ENCODE measurements at places on chromosomes 12 and 14.

- DNase-seq = no peak
These were observed 6.7 kb upstream of the C12orf50 start for GRCh38 chr12:88035907-88036289.

DNA sequence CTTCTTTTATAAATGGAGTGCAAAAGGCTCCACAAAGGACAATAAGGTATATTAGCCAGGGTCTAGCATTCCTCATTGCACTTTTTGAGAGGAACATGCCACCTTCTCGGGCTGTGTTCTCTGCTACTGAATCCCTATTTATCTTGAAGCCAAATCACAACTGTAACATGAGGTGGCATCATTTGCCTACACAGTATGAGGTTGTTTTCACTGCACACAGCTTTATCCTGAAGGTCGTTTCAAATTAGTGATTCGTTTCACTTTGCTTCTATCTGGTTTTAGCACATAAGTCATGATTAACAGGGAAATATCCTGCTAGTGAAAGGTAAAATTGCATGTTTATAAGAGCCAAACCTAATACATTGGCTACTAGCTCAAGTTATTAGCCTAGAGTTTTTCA lies 153.8 kb downstream of the SLC35F4 start:
- DNase-seq = no peak

- no peak for DNase-seq
These were observed 4.5 kb upstream of the NYNRIN start for GRCh38 chr14:24394275-24394674.

GRCh38 chr14:65211341-65211987 lies 109.1 kb upstream of the MAX start:
- no peak for DNase-seq

GRCh38 chr14:95533822-95534221 lies 1.0 kb upstream of the GLRX5 start:
- no peak for DNase-seq

DNA sequence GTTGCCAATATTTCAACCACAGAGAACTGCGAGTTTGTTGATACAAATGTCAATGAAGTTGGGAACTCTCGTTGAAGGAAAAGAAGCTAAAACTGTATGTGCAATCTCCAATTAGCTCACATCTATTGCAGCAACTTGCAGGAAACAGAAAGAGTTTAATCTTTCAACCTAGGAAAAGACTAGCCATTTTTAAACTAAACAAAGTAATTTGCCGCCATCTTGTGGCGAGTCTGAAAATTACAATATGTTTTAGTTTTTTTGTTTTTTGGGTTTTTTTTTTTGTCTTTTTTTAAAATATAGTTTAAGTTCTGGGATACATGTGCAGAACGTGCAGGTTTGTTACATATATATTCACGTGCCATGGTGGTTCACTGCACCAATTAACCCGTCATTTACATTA lies 131.2 kb upstream of the FOXG1 start:
- DNase-seq = no peak

DNA sequence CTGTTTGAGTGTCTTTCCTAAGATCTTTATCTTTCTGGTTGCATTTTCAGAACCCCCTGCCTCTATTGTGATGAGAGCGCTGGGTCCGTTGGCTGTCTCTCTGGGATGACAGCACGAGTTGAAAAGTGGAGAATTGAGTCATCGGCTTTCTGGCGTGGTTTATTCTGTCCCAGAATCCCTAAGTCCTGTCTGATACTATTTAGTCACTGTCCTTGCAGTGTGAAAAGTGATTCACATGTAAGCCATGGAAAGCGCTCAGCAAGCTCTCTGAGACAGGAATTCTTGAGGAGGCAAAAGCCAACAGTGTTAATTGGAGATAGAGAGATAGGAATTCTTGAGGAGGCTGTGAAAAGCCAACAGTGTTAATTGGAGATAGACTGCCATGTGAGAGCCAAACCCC lies 121.7 kb downstream of the CHST11 start:
- DNase-seq = no peak

DNA sequence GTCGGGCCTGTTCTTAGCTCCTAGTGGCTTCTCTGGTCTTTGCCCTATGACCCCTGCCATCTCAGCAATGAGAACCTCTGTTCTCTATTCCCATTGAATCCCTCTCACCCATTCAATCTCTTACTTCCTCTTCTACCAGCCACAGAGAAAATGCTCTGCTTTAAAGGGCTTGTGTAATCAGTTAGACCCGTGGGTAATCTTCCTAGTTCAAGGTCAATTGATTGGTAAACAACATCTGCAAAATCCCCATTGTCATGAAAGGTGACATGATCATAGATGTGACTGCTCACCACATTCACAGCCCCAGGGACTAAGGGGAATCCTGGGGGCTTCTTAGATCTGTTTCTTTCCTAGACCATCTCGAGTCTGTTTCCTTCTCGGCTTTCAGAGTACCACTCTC lies 7.2 kb upstream of the CCDC197 start:
- no peak for DNase-seq

- DNase-seq = no peak
These were observed 56.1 kb downstream of the APAF1 start for GRCh38 chr12:98701166-98701565.

DNA sequence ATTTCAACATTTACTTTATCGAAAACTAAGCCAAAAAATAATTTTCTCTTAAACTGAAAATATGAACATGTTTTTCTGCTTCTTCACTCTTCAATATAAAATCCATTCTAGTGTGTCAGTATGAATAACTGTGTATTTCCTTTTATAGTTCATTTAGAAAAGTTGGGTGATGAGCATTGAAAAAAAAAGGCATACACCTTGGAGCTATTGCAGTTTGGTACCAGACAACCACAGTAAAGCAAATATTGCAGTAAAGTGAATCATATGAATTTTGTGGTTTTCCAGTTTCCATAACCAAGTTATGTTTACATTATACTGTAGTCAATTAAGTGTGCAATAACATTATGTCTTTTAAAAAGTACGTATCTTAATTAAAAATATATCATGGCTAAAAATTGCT lies 195.0 kb upstream of the FOXG1 start:
- no peak for DNase-seq

DNA sequence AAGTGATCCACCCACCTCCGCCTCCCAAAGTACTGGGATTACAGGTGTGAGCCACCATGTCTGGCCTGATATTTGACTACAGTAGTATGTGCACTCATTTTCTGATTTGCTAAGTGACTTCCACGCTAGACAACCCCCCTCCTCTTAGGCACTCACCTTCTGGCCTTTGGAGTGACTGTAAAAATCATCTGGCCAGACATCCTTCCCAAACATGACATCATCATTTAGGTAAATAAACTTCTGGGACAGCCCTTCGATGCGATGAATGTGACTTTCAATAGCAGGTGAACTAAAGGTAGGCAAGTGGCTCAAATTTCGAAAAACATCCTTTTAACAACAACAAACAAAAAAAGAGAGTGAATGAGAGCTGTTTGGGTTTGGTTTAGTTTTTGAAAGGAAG lies 30.6 kb upstream of the SYCP3 start:
- no peak for DNase-seq

DNA sequence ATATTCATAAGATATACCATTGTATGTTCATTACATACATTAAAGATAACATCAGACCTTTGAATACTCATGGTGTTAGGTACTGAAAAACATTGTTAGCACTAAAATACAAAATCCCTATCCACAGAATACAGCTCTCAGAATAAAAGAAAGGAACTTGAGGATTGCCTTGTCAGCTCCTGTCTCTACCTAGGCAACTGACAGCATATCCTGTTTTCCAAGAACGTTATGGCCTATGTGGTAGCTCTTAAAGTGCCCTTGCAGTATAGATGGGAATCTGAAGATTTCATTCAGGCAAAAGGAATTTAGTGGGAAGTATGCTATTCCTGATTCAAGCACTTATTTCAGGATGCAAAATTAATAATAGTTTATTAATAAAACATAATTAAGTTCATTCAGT lies 1.8 kb upstream of the PPP1R12A start:
- DNase-seq = no peak

GRCh38 chr12:130474599-130475269 lies 137.0 kb downstream of the PIWIL1 start:
- no peak for DNase-seq

- no peak for DNase-seq
These were observed 5.1 kb downstream of the ESRRB start for GRCh38 chr14:76380991-76381390.

DNA sequence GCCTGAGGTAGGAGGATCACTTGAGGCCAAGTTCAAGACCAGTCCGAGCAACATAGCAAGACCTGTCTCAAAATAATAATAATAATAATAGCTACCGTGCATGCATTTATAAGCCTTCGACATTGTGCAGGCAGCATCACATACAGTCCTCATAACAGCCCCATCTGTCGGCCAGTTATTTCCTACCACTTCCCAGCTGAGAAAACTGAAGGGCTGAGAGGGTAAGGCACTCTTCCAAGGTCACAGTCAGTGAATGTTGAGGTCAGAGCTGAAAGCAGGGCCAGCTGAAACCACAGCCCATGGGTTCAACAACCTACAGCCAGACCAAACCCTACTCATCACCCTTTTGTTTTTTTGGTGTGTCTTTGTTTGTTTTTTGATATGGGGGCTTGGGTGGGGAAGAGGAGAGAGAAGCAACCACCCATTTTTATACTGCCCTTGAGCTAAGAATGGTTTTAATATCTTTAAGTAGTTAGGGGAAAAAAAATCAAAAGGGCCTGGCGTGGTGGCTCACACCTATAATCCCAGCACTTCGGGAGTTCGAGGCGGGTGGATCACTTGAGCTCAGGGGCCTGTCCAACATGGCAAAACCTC lies 16.8 kb upstream of the ITPK1 start:
- no peak for DNase-seq

DNA sequence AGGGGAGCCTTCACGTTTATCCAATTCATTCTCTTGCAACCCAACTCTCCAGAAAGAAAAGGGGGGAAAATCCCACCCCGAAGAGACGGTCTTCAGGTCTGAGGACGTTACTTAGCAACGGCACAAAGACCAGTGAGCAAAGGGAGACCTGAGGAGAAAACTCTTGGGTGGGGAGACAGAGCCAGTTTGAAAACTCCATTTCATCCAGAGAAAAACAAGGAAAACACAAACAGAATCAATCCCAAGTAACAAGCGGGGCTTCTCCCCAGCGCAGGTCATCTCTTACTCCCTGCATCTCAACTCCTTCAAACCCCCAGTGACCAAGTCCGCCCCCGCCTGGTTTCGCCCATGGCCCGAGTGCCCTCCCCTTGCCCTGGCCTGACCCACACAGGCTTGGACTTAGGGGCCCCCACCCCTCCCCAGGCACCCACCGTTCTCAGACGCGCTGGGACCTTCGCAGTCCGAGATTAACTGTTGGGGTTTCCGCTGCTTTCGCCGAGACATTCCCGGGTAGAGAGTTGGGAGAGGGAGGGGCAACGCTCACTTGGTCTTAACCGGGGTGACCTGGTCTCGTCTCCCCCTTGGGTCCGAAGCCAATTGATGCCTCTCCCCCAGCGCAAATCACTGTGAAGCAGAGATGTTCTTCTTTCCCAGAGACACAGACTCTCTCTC lies 10.4 kb upstream of the SALL2 start:
- DNase-seq = no peak

DNA sequence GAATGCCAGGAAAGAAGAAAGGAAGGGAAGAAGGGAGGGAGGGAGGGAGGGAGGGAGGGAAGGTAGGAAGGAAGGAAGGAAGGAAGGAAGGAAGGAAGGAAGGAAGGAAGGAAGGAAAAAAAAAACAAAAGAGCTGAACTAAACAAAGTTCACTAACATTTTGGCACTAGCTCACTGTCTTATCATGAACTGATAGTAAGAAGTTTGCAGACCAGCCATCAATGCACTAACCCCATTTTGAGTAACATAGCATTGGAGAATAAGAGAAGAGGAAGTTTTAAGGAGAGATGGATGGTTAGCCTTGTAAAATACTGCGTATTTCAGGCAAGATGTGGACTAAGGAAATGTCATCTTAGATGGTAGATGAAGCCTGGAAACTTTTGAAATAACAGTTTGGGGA lies 1136.0 kb downstream of the FLRT2 start:
- no peak for DNase-seq

GRCh38 chr14:54829486-54830224 lies 73.0 kb downstream of the GCH1 start:
- no peak for DNase-seq

DNA sequence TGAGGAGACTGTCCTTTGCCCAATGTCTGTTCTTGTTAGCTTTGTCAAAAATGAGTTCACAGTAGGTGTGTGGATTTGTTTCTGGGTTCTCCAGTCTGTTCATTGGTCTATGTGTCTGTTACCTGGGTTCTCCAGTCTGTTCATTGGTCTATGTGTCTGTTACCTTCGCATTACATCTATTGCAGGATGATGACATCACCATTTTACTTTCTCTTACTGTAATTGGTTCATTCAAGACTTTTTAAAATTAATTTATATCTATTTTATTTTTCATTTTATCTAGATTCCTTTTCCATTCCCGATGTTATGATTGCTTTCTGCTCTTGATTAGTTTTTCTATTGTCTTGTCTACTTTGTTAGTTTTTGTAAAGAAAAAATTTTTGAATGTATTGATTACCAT lies 615.5 kb downstream of the SOX5 start:
- DNase-seq = no peak

GRCh38 chr14:77119851-77120250 lies 21.7 kb downstream of the ZDHHC22 start:
- DNase-seq = no peak

DNA sequence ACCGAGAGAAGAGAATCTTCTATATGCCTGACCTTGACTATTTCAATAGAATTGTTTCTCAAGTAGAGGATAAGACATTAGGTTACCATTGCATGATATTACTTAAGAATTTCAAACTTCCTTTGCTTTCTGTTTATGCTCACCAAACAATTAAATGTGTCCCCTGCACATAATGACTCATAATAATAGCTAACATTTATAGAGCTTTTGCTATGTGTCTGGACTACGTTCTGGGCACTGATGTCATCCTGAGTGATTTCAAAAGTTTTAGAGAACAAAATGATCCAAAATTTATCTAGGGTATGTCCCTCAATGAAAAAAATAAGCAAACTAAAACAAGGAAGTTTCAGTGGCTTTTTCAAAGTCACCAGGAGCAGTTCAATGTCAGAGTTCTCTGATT lies 38.8 kb downstream of the SLC15A5 start:
- DNase-seq = no peak

- no peak for DNase-seq
These were observed 31.9 kb upstream of the ACSM4 start for GRCh38 chr12:7271893-7272514.

- no peak for DNase-seq
These were observed 10.2 kb upstream of the LTA4H start for GRCh38 chr12:96045566-96045965.

DNA sequence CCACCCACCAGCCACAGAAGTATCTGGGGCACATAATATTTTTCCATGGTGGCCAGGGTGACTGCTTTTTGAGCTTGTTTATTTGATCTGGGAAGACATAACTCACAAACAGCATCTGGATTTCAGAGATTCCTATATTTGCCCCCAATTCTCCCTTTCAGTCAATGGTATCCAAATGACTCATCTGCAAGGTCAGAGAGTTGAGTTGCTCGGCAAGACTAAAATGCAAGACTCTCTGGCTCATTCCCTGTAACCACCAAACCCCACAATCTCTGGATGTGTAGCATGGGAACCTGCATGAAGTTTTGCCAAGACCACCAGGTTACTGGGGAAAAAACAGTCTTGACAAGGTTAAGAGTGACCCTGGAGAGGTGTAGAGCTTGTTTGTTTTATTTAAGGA lies 174.9 kb upstream of the FAR2 start:
- no peak for DNase-seq
